Frontal cortex (tissue), 4 donors: ENCODE measurements at places on chromosomes 12 and 14.

DNA sequence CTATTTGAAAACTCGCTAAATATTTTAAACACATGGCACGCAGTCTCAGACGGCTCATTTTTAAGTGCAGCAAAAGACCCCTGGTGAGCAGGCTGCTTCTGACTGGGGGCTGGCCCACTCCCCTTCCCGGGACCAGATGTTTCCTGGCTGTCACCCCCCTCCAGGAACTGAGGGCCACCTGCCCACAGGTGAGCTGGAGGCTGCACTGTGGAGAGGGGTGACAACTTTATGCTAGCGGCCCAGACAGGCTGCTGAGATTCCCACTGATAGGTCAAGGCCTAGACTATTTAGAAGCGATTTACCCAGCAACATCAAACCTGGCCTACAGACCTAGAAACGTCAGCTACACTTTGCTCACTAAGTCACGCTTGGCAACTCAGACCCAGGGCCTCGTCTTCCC is 92.1 kb downstream of the BCL11B start:
- no peak for DNase-seq

- DNase-seq = no peak
These were observed 10.8 kb upstream of the IPO8 start for GRCh38 chr12:30706476-30706875.

DNA sequence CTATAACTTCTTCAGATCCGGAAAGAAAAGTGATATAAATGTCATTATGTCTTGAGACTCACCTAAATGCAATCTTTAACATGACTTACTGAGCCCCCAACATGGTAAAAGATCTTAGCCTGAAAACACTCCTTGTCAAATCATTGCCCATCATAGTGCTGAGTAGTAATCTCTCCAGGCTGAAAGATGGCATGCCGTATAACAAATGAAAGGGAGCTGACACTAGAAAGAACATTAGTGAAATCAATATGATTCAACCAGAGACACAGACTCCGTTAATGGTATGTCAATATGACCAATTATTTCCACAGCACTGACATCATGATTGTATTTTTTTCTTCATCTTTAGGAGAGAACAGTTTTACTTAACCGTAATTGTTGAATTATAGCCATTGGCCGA is 54.4 kb downstream of the BICD1 start:
- no peak for DNase-seq

DNA sequence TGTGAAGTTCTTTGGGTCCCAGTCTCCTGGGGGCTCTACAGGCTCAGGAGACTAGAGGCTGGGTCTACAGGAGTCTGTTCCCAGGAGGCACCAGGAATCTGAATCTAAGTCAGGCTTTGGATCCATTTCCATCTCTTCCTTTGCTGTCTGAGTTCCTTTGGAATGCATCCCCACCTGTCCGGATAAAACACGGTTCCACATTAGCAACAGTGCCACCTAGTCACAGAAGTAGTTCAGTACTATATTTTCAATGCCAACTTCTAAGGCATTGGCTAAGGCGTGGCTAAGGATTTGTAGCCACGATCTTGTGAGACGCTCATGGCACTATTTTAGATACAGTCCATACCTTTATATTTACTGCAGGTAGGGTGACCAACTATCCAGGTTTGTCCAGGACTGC is 15.1 kb downstream of the ZC2HC1C start:
- no peak for DNase-seq

DNA sequence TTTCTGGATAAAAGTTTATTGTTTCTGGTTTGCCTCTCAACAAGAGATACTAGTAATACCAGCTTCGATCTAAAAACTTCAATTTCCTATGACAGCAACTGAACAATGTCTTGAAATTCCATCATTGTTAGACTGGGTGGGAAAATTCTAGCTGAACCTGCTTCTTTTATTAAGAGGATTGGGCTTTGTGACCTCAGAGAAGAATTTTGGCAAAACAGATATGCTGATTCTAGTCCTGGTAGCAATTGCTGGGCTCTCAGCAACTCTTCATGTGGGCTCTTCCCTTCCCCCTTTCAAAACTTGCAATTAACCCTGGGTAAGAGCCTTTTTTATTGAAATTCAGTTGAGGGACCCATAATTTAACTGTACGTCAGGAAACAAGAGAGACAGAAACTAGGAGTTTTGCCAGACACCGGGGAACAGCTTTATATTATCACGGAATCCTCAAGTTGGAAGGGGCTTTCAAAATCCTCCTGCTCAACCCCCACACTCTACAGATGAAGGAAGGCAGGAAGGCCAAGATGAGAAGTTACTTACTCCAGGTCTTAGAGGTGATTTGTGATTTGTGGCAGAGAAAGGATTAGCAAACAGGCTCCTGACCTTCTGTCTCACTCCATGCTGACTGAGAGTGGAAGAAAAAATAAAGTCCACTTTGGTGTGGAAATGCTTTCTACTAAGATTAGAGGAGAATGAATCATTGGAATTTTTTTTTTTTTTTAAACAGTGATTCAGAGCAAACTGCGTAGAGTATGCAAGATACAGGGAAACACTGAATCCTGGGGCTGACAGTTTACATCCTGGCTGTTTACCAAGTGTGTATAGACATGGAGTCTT is 239.0 kb upstream of the ATP2B1 start:
- DNase-seq = no peak

DNA sequence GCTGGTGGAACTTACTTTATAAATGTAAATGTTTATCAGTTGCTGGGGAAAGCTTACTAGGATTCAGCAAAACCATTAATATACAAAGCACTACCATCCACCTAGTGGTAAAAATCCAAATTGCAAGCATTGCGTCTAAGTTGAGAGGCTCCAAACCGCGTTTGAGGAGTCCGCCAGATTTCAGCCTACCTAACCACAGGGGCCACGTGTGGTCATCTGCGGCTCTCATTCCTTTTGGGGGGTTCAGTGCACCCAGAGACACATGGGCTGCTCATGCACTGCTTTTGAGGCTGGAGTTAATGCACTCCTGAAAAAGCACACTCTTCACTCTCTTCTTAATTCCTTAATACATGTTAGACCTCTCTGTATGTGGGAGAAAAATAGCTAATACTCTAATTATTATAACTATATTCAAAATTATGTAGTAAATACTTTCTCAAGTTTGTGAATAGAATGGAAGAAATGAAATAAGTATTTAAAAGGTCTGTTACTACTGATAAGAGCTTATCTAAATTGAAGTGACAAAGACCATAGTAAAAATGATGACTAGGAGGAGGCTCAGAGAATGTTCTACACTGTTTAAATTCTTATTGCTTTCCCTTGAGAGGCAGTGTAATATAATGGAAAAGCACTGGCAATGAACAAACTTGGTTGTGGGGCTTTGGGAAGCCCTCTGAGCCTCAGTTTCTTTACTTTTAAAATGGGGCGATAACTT is 41.4 kb upstream of the MANSC4 start:
- peak; percentile 27 for DNase-seq

- DNase-seq = no peak
These were observed 12.2 kb upstream of the C14orf180 start for GRCh38 chr14:104567141-104567956.

GRCh38 chr12:85603556-85603955 is 232.7 kb downstream of the RASSF9 start:
- DNase-seq = no peak

- DNase-seq = no peak
These were observed 28.8 kb downstream of the ETNK1 start for GRCh38 chr12:22653791-22654190.

DNA sequence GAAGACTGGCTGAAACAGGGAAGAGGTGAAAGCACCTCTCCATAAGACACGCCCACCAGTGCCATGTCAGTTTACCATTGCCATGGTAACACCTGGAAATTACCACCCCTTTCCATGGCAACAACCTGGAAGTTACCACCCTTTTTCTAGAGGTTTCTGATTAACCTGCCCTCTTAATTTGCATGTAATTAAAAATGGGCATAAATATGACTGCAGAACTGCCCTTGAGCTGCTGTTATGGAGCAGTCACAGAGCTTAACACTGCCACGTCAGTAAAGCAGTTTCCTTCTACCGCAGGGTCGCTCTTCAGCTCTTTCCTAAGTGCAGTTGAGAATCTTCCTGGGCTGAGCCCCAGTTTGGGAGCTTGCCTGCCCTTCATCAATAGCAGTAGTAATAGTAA is 55.2 kb downstream of the RASSF3 start:
- no peak for DNase-seq

GRCh38 chr12:79591988-79592387 is 98.8 kb downstream of the PAWR start:
- no peak for DNase-seq

- DNase-seq = no peak
These were observed 5.7 kb upstream of the KLRK1 start for GRCh38 chr12:10395390-10395998.

- DNase-seq = no peak
These were observed 32.1 kb upstream of the KRR1 start for GRCh38 chr12:75543529-75543928.

DNA sequence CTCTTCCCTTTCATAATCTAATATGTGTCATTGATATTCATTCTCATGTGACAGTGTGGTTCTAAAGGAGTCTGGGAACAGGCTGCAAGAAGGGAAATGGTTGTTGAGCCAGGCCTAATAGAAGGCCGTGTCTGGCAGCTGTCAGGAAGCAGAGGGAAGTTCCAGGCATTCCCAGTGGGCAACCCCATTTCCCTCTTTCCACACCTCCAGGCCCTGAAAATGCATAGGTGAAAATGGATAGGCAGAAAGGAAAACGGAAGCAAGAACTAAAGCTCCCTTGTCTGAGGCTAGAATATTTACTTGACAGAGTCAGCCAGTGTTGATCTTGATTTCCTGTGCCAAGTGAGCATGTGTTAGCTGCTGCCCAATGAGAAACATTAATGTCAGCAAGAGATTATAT is 97.7 kb downstream of the PPM1A start:
- DNase-seq = no peak

DNA sequence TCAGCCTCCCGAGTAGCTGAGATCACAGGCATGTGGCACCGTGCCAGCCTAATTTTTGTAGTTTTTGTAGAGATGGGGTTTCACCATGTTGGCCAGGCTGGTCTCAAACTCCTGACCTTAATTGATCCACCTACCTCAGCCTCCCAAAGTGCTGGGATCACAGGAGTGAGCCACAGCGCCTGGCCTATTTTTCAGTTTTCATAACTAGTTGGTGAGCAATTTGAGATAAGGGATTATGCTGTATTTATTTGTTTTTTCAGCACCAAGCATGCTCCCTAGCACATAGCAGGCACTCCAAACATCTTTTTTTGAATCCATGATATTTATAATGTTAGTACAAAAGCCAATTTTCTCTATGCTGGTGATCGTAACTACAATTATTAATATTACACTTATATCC is 541.2 kb downstream of the SNAPC1 start:
- no peak for DNase-seq
